ENCODE measurements at places on chromosomes 16 and 17.
A peak's percentile ranks its signal among the peaks of the same experiment; 100 is the strongest.

DNA sequence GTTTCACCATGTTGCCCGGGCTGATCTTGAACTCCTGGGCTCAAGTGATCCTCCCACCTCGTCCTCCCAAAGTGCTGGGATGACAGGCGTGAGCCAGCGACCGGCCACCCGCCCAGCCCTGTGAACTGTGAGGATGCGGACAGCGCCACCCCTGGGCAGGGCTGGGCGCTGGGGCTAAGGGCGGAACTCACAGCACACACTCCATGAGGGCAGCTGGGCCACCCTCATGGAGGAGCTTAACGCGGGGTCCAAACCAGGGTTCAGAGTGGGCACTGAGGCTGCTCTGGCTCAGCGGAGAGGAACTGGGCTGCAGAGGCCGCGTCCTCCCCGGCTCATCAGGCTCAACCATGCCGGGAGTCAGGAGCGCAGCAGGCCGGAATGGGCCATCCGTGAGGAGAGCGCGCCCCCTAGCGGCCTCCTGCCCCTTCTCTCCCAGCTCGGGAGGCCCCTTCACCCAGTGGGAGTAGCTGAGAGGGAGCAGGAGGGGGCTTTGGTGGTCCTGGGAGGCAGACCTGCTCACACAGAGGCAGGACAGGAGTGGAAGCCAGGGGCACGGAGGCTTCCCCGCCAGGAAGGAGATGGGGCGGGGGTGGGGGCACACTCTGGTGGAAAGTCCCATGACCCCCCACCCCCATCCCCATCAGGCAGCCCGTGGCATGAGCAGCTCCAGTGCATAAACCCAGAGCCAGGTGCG, 13.8 kb downstream of the CORO7 start:
- peak; percentile 94 for DNase-seq

DNA sequence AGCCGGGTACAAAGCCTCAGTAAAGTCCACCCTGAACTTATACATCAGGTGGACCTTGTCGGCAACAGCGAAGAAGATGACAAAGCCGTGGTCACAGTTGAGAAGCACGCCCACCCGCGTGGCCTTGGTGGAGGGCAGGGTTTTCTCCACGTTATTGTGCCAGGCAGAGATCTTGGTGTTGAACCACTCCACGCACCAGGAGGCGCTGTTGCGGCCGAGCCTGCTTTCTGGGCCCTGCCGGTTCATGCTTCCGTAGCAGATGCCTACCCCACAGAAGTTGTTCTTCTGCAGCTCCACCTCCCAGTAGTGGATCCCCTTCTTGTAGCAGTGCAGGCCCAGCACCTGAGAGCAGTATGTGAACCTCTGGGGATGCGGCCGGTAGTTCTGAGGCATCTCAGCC, 22.1 kb downstream of the TRIM25 start:
- peak; percentile 79 for DNase-seq

DNA sequence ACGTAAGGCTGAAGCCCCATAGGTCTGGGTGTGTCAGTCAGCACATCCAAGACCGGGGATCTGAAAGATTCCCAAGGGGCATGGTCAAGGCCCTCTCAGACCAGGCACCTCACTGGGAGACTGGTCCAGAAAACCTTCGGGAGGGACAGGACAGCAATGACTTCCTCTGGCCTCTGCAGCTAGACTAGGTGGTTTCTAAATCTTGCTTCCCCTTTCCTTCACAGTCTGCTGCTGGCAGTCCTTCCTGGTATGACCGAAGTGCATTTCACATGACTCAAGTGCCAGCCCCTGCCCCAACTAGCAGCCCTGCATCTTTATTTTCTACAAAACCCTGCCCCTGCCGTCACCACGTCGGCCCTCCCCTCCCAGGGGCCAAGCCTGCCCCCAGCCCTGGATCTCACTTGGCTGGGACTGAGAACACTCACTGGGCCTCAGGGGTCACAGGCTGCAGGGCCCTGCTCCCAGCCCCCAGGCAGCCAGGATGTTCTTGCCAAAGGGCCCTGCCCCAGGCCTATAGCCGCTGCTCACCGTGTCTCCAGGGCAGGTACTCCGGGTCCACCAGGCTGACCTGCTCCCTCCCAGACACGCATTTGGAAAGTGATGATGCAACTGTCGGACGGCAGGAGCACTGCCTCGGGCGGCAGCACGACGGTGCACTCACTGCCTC, 18.3 kb downstream of the POLR3K start:
- DNase-seq: no peak

DNA sequence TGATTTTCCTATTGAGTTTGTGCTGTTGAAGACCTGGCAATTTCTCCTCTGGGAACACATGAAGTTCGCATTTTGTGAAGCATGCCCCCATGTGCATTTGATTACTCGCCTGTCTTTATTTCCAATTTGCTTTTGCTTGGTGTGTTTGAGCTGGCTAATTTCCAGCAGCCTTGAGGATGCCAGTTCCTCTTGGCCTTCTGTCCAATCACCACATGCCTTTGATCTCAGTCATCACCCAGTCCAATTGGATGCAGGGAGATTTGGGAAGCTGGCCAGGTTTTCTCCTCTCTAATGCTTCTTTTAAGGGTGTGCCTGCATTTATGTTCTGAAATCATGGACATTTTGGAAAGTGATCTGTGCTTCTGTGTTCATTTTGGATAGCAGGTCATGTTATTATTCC, 3.8 kb upstream of the TMEM100 start:
- peak; percentile 62 for DNase-seq

DNA sequence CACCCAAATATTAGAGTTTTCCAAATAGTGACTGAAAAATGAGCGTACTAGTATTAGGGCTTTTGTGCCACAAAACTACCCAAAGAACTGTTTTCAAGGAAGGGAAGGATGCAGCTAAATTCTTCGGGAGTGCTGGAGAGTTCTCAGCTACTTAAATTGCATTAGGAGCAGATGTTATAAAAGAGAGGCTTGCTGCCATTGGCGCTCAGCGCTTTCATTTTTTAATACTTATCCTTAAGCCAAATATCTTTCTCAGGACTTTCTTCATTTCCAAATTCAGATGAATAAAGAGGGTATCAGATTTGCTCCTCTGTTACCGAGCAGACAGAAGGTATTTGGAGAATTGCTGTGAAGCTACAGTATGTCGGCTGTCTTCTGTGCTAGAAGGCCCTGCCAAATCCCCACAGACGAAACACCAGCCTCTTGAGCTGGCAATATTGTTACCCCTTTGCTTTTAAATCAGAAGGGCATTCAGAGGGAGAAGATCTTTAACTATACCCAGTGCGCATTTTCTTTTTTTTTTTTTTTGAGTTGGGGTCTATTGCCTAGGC, 47.2 kb upstream of the CLEC18A start:
- DNase-seq: no peak

GRCh38 chr16:22665803-22666202, 148.2 kb upstream of the HS3ST2 start:
- DNase-seq: peak; percentile 14

GRCh38 chr16:67674851-67675578, 8.4 kb downstream of the C16orf86 start:
- DNase-seq: peak; percentile 52

DNA sequence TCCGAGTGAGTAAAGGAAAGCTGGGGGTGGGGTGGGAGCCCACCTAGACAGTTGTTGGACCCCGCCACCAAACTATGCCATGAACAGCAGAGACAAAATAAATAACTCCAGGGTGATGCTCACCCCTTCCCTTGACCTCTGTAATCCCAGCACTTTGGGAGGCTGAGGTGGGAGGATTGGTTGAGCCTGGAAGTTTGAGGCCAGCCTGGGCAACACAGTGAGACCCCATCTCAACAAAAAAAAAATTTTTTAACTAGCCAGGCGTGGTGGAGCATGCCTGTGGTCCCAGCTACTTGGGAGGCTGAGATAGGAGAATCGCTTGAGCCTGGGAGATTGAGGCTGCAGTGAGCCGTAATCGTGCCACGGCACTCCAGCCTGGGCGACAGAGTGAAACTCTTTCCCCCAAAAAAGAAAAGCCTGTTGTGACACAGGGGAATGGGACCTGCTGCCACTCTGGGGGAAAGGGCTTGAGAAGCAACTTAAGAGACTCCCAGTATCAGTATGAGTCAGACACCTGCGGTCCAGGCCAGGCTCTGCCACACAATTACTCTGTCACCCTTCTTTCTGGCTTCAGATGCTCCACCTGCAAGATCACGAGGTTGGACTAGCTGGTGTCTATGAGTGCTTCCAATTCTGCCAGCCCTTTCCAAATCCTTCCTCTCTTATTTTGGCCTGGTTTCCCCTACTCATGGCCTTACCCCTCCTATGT, 5.0 kb downstream of the SGCA start:
- DNase-seq: peak; percentile 27

GRCh38 chr17:10226930-10227695, 28.7 kb upstream of the GAS7 start:
- DNase-seq: peak; percentile 82

DNA sequence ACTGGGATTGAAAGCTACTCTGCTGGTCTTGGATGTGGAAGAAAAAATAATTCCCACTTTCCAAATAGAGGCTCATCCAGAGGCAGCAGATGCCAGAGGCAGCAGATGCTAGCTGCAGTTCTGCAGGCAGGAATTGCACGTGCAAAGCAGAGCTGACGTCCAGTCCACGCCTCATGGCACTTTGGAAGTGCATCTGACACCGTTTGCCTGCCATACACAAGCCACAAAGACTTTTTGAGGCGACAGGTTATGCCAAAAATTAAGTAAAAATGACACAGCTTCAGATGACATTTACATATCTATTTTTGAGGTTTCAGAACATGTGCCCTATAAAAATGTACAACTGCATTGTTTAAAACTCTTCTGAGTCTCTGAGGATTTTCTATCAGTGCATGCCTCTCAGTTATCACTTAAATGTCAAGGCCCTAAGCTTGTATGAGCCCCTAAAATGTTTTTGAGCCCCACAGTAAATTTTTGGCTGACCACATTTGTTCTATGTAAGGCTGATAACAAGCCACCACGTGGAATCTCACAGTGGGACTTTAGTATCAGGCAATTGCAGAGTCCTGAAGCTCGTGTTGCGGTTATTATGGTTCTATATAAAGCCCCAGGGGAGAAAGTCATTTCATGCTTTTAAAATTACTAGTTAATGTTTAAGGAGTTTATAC, 239.2 kb downstream of the PRKCA start:
- DNase-seq: peak; percentile 53

DNA sequence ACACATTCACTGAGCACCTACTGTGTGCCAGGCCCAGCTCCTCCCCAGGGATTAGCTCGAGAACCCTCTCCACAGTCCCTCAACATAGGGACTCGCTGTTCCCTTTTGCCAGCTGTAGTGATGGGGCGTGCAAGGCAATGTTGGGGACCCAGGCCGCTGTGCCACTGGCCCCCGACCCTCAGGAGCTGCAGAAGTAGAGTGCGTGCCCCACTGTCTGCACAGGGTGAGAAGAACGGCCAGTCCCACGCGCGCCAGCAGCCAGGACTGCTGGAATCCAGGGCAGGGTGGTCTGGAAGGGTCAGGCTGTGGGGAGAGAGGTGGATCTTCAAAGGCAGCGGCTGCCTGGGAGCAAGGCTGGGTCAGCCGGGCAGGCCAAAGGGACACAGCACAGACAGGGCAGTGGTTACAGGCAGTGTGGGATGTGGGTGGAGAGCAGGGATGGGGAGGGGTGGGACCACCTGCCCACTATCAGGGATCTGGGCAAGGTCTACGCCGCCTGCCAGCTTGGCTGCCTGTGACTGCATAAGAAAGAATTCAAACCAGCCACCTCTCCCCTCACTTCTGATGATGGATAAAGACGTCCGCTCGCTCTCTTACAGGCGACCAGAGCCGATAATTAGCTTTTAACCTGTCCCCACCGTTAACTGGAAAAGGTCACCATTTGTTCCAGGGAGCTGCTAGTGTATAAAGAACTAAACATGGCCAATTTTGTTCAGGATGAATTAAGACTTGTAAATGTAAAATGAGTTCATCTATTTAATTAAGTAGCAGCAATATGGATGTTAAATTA, 86.7 kb upstream of the GSE1 start:
- DNase-seq: no peak

GRCh38 chr17:36703860-36704266, 102.5 kb downstream of the MRM1 start:
- peak; percentile 81 for DNase-seq

DNA sequence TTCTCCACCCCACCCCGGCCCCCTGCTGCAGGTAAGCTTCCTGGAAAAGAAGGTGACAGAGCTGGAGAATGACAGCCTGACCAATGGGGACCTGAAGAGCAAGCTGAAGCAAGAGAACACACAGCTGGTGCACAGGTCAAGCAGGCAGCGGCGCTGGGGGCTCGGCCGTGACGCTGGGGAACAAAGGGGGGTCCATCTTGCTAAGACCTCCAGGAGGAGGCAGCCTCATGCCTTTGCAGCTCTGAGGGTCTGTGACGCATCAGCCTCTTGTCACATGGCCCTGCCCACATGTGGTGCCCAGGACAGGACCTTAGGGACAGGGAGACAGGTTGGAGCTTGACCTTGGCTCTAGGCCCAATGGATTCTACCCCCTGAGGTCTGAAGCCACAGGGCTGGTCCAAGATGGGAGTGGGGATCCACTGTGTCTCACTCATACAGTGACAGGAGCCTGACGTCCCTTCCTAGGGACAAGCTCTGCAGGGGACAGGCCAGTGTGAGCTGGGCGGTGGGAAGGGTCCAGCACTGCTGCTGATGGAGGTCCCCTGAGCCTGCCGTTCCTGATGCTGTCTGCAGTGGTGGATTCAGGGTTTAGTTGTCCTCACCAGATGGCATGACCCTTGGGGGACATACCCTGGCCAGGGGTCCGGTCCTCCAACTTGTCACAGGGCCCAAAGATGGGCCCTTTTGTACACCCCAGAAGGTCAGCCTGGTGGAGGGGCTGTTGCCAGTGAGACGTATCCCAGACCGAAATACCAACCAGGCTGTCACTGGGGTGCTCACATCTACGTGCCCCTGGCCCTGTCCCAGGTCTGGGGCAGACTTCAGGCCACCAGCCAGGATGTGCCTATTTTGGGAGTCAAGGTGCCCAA, 132.6 kb downstream of the RAB11FIP4 start:
- no peak for DNase-seq

DNA sequence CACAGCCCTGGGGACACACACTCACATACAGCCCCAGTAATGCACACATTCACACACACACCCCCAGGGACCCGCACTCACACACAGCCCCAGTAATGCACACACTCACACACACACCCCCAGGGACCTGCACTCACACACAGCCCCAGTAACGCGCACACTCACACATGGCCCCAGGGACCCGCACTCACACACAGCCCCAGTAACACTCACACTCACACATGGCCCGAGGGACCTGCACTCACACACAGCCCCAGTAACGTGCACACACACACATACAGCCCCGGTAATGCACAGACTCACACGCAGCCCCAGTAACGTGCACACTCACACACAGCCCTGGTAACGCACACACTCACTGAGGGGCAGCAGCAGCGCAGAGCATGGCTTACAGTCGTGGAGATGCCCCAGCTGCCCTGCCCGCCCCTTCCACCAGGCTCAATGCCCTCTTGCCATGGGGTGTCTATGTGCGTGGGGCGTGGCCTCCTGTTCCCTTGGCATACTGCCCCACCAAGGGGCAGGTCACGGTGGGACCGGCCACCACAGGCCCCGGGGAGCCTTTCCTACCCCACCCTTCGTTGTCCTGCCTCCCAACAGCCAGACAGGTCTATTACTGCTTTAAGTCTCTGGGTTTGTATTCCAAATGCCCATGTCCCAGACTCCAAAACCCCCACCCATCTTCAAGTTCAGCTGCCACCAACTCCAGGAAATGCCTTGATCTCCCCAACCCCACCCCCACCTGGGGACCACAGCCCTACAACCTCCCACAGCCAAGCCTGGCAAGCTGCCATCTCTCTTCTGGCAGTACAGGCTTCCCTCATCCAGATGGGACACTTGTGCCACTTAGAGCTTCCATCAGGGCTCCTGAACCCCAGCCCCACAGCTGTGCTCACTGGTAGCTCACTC, 2.7 kb downstream of the CCDC102A start:
- peak; percentile 71 for DNase-seq
